ENCODE measurements at places on chromosomes 11 and 22.

- no peak for DNase-seq
Observed at GRCh38 chr11:117872975-117873827, 3.3 kb downstream of the FXYD6 start.

- no peak for DNase-seq
Observed at GRCh38 chr11:115652496-115652895, 148.3 kb upstream of the CADM1 start.

- no peak for DNase-seq
Observed at GRCh38 chr11:44600839-44601383, 35.4 kb downstream of the CD82 start.

GRCh38 chr11:111155021-111155420, 90.5 kb upstream of the POU2AF2 start:
- no peak for DNase-seq

DNA sequence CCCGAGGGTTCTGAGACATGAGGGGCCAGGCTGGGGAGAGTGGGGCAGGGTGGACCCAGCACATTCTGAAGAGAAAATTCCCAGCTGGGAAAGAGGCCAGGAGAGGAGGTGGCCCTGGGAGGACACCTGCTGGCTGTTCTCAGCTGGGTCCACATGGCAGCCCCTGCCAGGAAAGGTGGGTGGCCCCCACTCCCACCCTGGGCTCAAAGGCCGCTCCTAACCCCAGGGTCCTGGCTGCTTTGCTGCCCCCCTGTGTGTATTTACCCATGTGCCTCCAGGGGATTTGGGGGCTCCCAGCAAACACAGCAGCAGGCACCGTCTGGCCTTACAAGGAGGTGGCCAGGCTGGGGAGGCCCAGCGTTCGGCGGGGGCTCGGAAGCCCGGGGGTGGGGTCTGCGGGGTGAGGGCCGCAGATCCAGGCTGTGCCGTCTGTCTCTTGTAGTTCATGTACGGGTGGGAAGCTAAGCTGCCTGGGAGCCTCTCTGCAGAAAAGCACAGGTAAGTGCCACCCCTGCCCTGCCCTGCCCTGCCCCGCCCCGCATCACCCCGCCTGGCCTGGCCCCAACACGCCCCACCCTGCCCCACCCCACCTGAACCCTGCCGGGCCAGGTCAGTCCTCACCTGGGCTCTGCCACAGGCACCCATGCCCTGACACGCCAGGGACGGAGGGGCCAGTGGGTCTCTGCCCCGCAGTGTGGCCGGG, 10.6 kb downstream of the MUC5B start:
- DNase-seq, result no peak

DNA sequence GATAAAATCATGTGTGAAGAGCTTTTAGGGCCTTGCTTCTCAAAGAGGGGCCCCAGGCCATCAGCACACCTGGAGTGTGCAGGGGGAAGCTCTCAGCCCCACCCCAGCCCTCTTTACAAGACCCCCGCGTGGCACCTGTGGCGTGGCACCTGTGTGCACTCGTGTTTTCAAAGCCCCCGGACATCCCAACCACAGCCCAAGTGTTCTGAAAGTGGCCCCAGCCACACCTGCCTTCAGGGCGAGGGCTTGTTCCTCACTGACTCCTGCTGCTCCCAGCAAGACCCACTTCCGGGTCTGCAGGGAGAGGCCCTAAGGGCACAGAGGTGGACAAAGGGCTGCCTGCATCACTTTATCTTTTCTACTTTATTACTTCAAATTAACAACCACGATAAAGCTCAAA, 17.5 kb upstream of the TMEM184B start:
- no peak for DNase-seq

GRCh38 chr22:48171271-48171691, 1408.8 kb downstream of the TBC1D22A start:
- DNase-seq, result no peak

DNA sequence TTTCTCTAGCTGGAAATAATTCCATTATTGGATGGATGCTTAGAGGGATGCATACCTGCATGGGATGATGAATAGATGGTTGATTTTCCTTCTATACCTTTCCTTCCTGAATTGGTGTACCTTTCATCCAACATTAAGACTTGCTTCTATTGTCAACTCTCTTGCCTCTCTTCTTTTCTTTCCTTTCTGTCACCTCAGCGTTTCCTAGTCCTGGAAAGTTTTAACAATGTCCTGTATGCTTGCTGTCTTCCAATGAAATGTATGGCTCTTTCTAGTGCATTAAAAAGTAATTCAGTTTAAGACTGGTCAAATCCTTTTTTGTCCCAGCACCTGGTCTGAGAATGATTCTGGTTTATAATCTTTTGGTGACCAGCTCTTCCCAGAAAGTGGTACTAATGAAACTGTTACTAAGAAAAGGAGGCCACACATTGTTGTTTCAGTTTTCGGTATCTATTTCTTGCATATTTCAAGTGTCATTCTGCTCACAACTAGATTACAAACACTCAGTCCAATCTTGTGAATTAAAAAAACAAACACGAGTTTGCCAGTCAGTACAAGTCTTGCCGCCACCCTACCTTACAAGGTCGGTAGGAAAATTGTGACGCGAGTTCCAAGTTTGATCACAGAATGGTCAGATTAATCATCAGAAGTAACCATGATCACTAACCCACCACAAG, 8.0 kb downstream of the POU2AF1 start:
- no peak for DNase-seq

DNA sequence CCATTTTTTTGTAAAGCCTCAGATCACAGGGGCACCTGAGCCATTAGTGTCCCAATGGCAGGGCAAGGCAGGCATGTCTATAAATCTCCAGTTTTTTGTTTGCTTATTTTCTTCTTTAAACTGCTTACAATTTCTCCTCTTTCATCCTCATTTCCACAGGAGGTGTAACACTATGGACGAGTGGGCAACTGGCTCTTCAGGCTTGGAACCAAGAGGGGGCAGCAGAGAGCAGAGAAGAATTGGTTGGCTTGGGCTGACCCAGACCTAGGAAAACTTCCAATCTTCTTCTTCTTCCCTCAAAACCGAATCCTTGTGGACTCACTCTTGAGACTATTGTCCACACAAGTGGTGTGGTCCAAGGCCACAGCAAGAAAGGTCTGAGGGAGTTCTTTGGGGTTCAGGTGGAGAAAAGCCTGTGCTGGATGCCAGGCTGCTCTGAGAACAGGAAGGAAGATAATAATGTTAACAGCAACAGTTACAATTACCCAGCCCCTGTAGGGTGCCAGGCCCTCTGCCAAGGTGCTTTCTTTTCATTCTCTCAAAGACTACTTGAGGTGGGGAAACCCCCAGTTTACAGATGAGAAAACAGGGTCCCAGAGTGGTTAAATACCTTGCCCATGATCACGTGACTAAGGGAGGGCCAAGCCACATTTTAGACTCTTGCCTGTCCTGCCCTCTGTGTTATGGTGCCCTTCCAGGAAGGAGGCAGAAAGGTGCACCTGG, 70.7 kb upstream of the E2F8 start:
- no peak for DNase-seq

DNA sequence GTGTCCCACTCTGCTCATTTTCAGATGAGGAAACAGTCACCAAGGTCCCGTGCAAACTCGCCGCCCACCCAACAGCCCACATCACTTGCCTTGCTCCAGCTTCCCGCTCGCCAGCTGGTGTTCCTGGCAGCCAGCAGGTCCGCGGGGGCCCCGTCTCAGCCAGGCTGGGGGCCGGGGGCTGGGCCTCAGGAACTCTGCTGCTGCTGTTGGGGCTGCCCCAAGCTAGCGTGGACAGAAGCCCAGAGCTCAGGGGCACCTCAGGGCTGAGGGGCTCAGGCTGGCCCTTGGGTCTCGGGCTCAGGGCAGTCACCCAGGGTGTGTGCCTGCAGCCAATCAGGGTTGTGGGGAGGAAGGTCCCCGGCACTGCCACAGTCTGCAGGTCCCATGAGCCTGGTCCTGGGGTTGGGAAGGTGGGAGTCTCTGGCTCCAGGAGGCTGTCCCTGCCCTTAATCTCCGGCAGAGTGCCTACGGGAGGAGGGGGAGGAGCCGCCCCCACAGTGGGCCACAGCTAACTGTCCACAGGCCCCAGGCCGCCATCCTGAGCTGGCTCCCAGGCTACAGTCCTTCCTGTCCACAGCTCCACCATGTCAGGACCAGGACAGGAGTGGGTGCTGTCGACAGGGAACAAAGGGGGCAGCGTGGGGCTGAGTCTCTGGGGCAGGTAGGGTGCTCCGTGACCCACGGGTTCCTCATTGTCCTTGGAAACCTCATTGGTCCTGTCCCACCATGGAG, 65.2 kb downstream of the ARFGAP3 start:
- no peak for DNase-seq

DNA sequence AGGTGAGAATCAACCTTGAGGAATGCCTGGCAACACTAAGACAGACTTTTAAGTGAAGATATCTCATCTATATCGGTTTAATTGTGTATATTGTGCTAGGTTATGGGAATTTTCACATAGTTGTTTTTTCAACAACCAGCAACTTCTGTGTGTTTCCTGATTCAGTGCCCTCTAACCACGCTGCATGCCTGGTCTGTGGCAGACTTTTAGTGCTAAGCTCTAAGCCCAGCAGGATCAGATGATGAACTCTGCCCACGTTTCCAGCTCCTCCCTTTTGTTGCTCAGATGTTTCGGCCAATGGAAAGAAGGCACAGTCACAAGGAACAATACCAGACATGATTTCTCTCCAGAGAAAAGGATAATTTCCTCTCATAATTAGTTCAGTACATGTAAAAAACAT, 1.4 kb upstream of the VWA5A start:
- DNase-seq, result no peak

DNA sequence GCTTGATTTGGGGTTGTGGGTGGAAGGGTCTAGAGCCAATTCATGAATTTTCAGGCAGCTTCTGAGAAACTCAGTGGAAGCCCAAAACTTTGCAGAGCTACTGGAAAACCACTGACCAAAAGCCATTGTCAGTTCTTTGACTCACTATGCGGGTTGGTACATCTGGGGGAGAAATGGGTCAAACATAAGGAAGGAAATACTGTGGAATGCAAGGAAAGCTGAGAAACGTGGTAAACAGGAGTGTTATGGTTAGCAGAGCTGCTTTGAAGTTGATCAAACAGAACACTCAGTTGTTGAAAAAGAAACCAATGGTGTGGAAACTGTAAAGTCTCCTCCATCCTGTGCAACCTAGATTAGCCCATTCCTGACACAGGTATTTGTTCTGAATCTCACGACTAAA, 6.3 kb upstream of the ABTB2 start:
- no peak for DNase-seq

DNA sequence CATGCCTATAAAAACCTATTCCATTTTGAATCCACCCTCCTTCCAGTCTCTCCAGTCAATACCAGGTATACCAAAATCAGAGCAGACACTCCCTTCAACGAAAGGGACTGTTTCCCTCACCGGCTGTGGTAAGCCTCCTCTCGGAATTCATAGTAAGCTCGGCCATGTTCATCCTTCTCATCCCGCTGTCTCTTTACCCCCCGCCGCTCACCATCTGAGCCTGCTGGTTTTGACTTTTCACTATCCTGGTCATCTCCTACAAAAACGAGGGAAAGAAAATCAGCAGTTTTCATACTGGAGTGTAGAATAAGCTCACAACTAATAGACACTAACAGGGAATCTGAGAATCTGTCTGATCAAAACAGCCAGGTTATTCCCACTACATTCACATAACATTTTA, 3.1 kb downstream of the HNRNPUL2 start:
- DNase-seq, result no peak

DNA sequence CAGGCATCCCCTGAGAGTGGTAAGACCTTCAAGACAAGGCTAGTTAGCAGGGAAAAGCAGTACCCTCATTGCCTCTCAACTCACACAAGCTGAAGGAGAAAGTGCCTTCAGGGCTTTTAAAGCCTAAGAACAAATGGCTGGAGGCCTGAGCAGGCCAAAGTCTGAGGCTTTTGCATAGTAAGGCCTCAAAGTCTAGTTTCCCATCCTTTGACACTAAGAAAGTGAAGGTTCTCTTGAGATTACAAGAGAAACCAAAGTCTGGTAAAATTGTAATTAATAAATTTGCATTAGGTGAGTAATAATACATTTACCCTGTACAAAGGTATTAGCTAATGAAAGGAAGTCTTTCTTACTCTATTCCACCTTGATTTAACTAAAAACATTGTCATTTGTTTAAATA, 47.0 kb upstream of the CCDC89 start:
- no peak for DNase-seq

GRCh38 chr11:67996622-67997474, 7.0 kb downstream of the UNC93B1 start:
- DNase-seq, result peak; percentile 9

- DNase-seq, result no peak
Observed at GRCh38 chr22:29144786-29145160, 60.9 kb upstream of the EMID1 start.

DNA sequence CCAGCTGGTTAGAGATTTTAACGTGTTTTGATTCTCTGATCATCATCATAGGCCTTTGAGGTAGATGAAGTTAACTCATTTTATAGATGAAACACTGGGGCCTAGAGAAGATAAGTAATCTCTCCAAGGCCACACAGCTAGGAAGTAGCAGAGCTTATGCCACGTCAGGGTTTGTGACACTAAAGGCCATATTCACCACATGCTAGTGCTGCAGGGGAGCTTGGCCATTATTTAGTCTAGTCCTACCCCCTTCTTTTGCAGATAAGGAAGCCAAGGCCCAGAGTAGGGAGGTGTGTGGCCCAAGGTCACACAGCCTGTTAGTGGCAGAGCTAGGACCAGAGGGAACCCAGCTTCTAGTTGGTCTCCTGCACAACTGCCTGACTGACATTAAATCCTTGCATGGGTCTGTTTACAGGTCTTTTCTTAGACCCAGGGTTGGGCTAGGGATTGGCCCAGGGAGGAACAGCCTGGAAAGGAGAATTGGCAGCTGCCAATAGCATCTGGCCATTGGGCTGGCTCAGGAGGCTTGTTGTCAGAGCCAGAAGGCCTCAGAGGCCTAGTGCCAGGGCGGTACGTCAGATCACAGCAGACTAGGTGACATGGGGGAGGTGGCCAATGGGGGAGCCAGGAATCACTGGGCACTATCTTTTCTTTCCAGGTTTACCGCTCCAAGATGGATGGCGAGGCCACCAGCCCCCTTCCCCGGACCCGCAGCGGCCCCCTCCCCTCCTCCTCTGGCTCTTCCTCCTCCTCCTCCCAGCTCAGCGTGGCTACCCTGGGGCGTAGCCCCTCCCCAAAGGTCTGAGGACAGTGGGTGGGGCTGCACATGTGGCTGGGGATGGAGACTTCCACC, 36.0 kb downstream of the PHLDB1 start:
- DNase-seq, result no peak

DNA sequence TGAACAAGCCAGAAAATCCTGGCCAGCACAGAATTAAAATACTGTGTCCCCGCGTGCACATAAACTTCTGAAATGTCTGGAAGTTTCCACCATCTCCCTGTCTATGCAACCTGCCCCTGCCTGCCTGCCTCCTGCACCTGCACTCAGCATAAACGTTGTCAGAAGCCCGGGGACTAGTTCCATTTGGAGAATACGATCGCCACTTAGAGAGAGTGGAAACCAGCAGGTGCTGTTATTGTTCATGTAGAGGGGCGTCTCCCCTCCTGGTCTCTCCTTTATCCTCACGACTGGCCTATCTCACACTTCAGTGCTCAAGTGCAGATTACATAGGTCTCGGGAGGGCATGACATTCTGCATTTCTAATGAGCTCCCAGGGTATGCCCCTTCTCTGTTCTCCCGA, 35.6 kb downstream of the MPPED1 start:
- no peak for DNase-seq
